ENCODE measurements at places on chromosomes 13 and 19.

DNA sequence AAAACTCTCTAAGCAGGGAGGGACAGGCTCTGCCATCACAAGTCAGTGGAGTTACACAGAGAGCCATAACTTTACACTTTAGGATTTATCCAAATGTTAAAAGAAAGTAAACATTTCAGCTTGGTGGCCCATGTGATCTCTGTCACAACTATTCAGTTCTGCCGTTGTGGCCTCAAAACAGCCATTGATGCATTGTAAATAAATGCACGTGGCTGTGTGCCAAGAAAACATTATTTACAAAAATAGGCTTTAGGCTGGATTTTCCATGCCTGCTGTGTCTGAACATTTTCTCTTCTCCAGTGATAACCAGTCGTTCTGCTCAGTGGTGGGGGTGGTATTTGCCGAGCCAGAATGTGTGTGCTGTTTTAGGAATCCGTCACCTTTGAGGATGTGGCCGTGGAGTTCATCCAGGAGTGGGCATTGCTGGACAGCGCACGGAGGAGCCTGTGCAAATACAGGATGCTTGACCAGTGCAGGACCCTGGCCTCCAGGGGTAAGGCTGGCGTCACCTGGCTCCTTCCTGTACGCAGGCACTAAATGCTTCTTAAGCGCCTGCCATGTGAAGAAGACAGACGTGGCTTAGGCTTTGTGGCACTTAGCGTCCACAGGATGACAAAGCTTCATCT lies 4.9 kb downstream of the ZNF333 start:
- no peak for DNase-seq

DNA sequence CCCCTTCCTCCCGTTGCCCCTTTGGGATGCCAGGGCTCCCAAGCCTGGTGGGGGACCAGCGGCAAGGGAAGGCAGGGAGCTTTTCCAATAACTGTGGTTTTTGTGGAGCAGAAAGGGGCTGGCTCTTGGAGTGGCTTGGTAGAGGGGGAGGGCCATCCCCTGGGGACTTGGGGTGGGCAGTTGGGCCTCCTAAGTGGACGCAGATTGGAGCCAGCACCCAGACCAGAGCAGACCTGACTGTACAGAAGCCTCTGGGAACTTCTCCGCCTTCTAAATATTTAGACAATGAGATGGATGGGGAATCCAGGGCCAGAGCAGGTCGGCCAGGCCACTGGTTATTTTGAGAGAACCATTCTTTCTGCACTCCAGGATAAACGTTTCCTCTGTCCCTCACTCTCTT lies 4.2 kb downstream of the PTGIR start:
- DNase-seq, result no peak

DNA sequence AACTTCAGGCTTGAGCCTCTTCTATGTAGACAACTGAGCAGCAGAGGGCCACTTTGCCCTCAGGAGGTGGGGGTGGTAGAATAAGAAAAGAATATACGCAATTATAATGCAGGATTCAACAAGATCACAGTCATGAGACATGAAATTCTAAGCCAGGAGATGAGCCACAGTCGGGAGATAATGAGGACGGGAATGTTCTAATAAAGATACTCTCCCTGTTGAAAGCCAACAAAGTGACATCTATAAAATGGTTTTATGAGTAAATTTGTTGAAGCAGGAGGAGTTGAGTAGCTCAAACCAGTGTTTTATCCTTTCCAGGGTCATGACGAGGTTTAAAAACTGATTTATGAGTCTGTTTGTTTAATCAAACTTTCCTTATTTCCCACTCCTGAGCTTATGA lies 152.0 kb upstream of the SERP2 start:
- DNase-seq, result no peak

GRCh38 chr19:50550594-50550966 lies 17.7 kb downstream of the LRRC4B start:
- no peak for DNase-seq

DNA sequence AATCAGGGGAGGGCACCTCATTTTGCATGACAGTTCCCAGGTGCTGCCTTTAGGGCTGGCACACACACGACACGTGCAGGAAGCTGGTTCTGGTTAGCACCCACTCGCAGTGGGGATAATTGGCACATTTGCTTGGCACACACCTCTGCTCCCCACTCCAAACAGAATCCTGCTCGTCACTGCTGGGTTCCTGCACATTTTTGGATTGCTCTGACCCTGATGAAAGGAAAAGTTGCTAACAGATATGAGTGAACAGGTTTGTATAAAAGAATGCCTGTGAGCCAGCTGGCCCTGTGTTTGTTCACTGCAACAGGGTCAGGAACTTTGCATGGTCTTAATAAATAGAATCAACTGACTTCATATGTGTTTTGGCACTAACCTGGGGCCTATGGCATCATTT lies 1500.4 kb downstream of the EFNB2 start:
- DNase-seq, result no peak

GRCh38 chr19:43957891-43958290 lies 6.9 kb downstream of the ZNF221 start:
- DNase-seq, result no peak

GRCh38 chr13:24145674-24146073 lies 14.8 kb upstream of the SPATA13 start:
- DNase-seq, result no peak

- no peak for DNase-seq
Measured at GRCh38 chr19:31406106-31406505, 56.9 kb upstream of the TSHZ3 start.

GRCh38 chr13:20161275-20161950 lies 561 bp upstream of the GJA3 start:
- DNase-seq, result peak; percentile 25

- no peak for DNase-seq
Measured at GRCh38 chr13:46143184-46143701, 38.4 kb upstream of the CPB2 start.

DNA sequence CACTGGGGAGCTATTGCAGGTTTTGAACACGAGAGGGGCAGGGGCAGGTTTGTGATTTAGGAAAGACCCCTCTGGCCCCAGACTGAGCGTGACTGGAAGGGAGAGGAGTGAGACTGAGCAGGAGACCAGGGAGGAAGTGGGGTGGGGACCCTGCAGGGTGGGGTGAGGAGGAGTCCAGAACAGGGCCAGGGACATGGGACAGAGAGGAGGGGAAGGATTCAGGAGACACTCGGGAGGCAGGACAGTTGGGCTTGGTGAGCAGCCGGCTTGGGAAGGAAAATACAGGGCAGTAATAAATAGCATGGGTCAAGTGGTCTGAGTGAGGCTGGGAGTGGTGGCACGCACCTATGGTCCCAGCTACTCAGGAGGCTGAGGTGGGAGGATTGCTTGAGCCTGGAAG lies 9.4 kb downstream of the FOSB start:
- no peak for DNase-seq

All from naive thymus-derived CD4-positive, alpha-beta T cell (primary cell).